ENCODE measurements at places on chromosomes 6 and 20. TPM values are rescaled to one million over a fixed set of nuclear protein-coding genes. Genes with fewer than 3 reads are reported as not detected.

FLRT3 gene
- polyA plus RNA-seq = 178 TPM

VSX1 gene
- not detected for polyA plus RNA-seq

C20orf144 gene
- 0.25 TPM for polyA plus RNA-seq

UBE2C gene
- 84.3 TPM for polyA plus RNA-seq

FAM184A gene
- polyA plus RNA-seq = 11.4 TPM

HMGCLL1 gene
- polyA plus RNA-seq = 2.5 TPM

SLC22A16 gene
- 0.38 TPM for polyA plus RNA-seq

CCM2L gene
- polyA plus RNA-seq = 7.9 TPM

UNC5CL gene
- polyA plus RNA-seq = 16.2 TPM

PRND gene
- polyA plus RNA-seq = 3.1 TPM

IL20RA gene
- polyA plus RNA-seq = 1.5 TPM

All from renal cortex interstitium (tissue), 15 donors.